ENCODE measurements at places on chromosomes 2 and 18. TPM values are rescaled to one million over a fixed set of nuclear protein-coding genes. Genes with fewer than 3 reads are reported as not detected.

MARS2 gene
- 12.2 TPM for total RNA-seq

ANXA4 gene
- 55.8 TPM for total RNA-seq

SH3BP4 gene
- total RNA-seq: 1.0 TPM

PJVK gene
- total RNA-seq: 1.3 TPM

DNA sequence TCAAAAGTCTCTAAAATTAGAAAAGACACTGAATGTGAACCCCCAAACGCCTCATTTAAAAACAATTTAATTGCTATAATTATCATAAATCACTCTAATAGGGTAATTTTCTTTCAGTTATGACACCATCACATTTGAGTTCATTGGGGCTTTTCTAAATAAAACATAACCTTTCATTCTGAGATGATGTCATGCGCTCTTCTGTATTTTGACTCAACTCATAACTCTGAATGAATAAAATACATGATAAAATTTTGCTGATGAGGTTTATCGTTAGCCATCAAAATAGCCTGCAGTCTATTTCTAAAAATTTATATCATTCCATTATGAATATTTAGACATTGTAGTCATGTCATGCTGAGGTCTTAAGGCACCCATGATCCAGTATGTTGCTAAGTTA, 1099.7 kb downstream of the SUCLG1 start:
- no peak overlapping the region for H3K4me3 ChIP-seq
- no peak for DNase-seq
- H3K27ac ChIP-seq: no peak overlapping the region
- no peaks in the 10 kb centered on the region for H3K4me1 ChIP-seq

DNA sequence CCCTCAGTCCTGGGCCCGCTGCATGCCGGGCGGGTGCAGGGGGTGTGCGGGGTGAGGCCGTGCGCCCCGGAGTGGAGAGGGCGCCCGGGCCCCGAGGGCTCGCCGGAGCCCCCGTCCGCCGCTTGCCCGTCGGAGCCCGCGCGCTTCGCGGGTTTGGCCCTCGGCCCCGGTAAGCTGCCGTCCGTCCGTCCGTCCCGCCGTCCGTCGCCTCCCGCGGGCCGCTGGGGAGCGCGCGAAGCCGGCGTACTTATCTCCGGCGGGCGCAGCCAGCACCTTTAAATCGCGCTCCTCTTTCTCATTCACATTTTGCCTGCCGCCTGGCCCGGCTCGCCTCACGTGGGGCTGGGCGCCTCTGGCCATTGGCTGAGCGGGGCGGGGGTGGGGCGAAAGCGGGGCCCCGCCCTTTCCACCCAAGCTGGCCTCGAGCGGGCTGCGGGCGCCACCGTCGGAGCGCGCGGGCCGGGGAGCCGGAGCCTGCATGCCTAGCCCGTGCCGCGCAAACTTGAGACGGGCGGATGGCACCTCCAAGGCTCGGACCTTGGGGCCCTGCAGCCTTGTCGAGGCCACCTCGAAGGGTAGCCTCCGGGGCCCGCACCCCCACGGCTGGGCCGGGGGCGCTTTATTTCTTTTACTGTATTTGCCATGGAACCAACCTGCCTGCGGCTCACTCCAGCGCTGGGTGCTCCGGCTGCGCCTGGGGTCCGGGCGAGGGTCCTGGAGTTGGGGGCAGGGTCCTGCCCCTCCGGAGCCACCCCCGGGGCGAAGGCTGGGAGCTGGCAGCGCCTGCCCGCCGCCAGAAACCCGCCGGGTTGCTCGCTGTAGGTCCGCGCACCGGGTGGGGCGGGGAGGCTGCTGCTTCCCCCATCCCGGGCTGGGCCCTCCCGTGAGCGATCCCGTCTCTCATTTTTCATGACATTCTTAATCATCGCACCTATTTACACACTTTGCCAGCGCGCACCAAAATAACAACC, at the start of gene GBX2:
TSS of gene GBX2 (minus strand) at position 277 of the 971 bp plus-strand sequence. CDS start 415 bp downstream, outside the sequence.
- peaks cover 5% of the 10 kb centered on the region for H3K4me1 ChIP-seq
- peaks cover 34% of the 10 kb centered on the region for H3K27me3 ChIP-seq
- no peaks in the 10 kb centered on the region for H3K36me3 ChIP-seq
- DNase-seq: no peak
- H3K4me3 ChIP-seq: no peak within 1 kb of the TSS

DNA sequence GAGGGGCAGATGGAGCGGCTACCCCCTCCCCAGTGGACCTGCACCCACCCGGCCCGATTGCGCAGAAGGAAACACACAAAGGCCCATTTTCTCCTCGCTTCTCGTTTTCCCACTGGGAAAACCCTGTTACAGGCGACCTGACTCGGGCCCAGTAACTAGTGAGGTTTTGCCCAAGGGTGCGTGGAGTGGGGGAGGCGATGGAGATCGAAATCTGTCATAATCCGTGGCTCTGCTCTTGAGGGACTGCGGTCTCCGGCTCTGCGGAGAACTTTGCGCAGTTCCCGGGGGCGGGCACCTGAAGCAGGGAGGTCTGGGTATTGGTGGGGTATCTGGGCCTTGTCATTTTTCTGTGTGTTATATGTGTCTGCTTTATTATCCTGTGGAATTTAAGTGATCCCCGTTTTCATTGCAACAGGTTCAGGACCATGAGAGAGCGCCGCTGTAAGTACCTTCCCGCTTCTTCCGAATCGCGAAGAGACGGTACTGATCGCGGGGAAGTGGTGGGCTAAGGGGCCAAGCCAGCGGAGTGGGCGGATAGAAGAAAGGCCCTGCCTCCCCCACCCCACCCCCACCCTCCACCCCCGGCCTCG, 4.0 kb upstream of the HOXD4 start:
- no peaks in the 10 kb centered on the region for H3K4me1 ChIP-seq
- no peak overlapping the region for H3K27ac ChIP-seq
- no peaks in the 10 kb centered on the region for H3K36me3 ChIP-seq
- H3K27me3 ChIP-seq: peaks cover 56% of the 10 kb centered on the region

DNA sequence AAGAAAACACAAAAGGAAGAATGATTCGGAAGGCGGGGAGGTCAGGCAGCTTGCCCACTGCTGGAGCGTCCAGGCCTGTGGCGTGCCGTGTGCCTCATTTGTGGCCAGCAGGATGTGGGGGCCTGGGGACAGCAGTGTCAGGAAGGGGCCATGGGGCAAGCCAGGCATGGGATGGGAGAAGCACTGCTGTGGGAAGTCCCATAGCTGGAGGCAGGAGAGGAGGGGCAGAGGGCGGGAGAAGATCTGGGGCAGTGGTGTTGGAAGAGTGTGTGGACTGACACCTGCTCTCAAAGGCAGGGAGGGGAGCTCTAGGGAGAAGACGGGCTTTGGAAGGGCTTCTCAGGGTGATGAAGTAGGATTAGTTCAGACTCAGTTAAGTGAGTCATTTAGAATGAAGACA, 133.7 kb downstream of the ACOXL start:
- H3K27ac ChIP-seq: no peak overlapping the region
- peaks cover under 1% of the 10 kb centered on the region for H3K4me1 ChIP-seq
- H3K27me3 ChIP-seq: no peaks in the 10 kb centered on the region

- H3K27me3 ChIP-seq: no peaks in the 10 kb centered on the region
- no peak overlapping the region for H3K4me3 ChIP-seq
- no peak overlapping the region for H3K27ac ChIP-seq
- H3K4me1 ChIP-seq: no peaks in the 10 kb centered on the region
- no peak for DNase-seq
Measured at GRCh38 chr2:62895632-62896009, 155.0 kb upstream of the OTX1 start.
